ENCODE measurements at places on chromosomes 4 and X.

DNA sequence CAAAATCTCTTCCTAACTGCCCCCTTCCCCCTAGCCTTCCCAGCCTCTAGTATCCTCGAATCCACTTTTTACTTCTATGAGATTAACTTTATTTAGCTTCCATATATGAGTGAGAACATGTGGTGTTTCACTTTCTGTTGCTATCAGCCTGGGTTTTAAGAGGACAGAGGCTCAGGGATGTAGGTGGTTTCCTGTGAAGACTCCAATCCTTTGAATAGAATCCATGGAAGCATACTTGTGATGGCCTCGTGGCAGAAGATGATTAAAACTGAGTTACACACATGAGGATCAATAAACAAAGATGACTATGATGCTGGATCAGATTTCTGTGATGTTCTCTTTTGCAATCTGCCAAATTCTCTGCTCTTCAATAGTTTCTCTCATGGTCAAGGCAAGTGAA, 29.8 kb downstream of the CD99L2 start:
- H3K27ac ChIP-seq: no peak overlapping the region
- no peaks in the 10 kb centered on the region for H3K27me3 ChIP-seq
- H3K4me3 ChIP-seq: no peak overlapping the region
- no peak for DNase-seq
- no peaks in the 10 kb centered on the region for H3K4me1 ChIP-seq

DNA sequence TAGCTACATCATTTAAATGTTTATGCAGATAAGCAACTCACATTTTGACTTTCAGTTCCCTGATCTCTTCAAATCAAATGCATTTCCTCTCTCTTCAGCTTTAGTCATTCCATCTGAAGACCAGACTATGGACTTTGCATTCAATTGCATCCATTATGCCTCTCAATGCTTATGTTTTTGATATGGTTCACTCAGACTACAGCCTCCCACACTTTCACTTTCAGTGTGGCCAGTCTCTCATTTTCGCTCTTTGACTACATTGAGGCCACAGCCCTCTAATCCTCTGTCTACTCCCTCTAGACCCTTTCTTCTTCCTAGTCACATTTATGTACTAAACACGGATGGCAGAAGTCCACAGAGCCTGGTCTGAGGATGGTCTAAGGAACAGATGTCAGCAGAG, 24.5 kb upstream of the VEGFC start:
- no peaks in the 10 kb centered on the region for H3K27me3 ChIP-seq
- DNase-seq: no peak
- no peaks in the 10 kb centered on the region for H3K36me3 ChIP-seq
- H3K27ac ChIP-seq: no peak overlapping the region

- no peaks in the 10 kb centered on the region for H3K27me3 ChIP-seq
- no peak overlapping the region for H3K27ac ChIP-seq
- H3K36me3 ChIP-seq: peaks cover 22% of the 10 kb centered on the region
- no peak overlapping the region for H3K4me3 ChIP-seq
These were observed 72.5 kb downstream of the EVC2 start for GRCh38 chr4:5635826-5636195.

DNA sequence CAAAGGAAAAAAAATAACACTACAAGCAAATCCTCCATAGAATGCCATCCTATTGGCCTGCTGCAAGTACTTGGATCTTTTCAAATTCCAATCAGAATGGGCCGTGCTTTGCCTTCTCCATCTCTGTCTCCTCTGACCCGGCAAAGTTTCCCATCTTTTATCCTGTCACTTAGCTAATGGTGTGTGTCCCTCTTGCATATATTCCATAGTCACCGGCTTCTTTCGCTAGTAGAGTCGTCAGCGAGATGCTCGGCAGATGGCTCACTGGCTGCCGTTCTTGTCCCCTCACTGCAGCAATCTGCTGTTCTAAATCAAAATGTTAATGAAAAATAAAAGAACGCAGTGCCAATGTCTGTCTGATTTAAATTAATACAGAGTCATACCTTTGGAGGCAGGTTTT, 22.1 kb downstream of the GRIA3 start:
- DNase-seq: no peak
- no peaks in the 10 kb centered on the region for H3K27me3 ChIP-seq
- H3K4me1 ChIP-seq: no peaks in the 10 kb centered on the region
- no peak overlapping the region for H3K27ac ChIP-seq
- no peaks in the 10 kb centered on the region for H3K36me3 ChIP-seq

DNA sequence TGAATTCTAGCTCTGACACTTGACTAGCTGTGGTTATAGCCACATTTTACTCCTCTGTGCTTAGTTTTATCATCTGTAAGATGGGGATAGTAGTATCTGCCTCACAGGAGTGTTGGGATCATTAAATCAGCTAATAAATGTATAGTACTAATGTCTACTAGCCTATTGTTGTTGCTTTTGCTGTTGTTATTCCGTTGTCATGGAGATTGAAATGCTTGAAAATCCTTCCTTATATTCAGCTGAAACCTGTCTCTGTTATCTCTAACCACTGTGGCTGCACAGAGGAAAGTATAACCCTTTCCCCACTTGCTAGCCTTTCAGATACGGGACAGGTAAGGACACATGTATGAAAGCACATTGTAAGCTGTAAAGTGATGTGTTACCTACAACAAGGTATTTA, 33.9 kb downstream of the CLCN5 start:
- H3K27ac ChIP-seq: no peak overlapping the region
- H3K4me1 ChIP-seq: no peaks in the 10 kb centered on the region
- peaks cover 2% of the 10 kb centered on the region for H3K27me3 ChIP-seq
- no peak for DNase-seq

- no peak overlapping the region for H3K27ac ChIP-seq
- H3K4me1 ChIP-seq: no peaks in the 10 kb centered on the region
- no peaks in the 10 kb centered on the region for H3K27me3 ChIP-seq
- no peak for DNase-seq
These were observed 44.1 kb upstream of the TRPC3 start for GRCh38 chr4:121995790-121996537.

GRCh38 chr4:7154351-7154981, 37.9 kb upstream of the SORCS2 start:
- no peaks in the 10 kb centered on the region for H3K27me3 ChIP-seq
- H3K4me1 ChIP-seq: no peaks in the 10 kb centered on the region
- H3K4me3 ChIP-seq: no peak overlapping the region
- DNase-seq: no peak

GRCh38 chr4:5746829-5747737, 36.1 kb downstream of the EVC start:
- no peak overlapping the region for H3K4me3 ChIP-seq
- H3K27ac ChIP-seq: no peak overlapping the region
- H3K27me3 ChIP-seq: no peaks in the 10 kb centered on the region
- H3K4me1 ChIP-seq: peaks cover 10% of the 10 kb centered on the region

DNA sequence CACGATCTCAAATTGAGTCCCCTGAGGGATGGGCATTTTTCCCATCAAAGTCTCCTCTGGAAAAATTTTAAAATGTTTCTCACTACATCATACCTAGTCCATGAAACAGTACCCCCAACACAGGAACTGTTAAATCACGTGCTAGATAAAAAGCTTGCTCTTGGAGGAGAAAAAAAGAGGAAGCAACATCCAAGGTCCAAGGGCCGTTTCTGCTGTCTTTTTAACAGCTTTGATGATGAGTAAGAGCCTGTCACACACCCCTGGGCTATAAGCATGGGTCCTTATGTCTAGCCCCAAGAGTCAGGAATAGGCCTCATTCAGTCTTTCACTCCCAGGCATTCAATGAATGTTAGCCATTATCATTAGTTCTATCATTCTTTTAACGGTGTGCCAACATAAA, 128.9 kb downstream of the SH3KBP1 start:
- no peaks in the 10 kb centered on the region for H3K27me3 ChIP-seq
- H3K4me3 ChIP-seq: no peak overlapping the region
- no peaks in the 10 kb centered on the region for H3K36me3 ChIP-seq

GRCh38 chrX:136862546-136862945, 18.0 kb downstream of the RBMX start:
- no peaks in the 10 kb centered on the region for H3K36me3 ChIP-seq
- H3K27ac ChIP-seq: no peak overlapping the region
- H3K4me3 ChIP-seq: no peak overlapping the region
- DNase-seq: no peak
- no peaks in the 10 kb centered on the region for H3K4me1 ChIP-seq
- no peaks in the 10 kb centered on the region for H3K27me3 ChIP-seq

- H3K27ac ChIP-seq: no peak overlapping the region
- H3K36me3 ChIP-seq: no peaks in the 10 kb centered on the region
- no peaks in the 10 kb centered on the region for H3K27me3 ChIP-seq
- no peak overlapping the region for H3K4me3 ChIP-seq
- no peaks in the 10 kb centered on the region for H3K4me1 ChIP-seq
These were observed 9.6 kb upstream of the AMTN start for GRCh38 chr4:70508801-70509200.

DNA sequence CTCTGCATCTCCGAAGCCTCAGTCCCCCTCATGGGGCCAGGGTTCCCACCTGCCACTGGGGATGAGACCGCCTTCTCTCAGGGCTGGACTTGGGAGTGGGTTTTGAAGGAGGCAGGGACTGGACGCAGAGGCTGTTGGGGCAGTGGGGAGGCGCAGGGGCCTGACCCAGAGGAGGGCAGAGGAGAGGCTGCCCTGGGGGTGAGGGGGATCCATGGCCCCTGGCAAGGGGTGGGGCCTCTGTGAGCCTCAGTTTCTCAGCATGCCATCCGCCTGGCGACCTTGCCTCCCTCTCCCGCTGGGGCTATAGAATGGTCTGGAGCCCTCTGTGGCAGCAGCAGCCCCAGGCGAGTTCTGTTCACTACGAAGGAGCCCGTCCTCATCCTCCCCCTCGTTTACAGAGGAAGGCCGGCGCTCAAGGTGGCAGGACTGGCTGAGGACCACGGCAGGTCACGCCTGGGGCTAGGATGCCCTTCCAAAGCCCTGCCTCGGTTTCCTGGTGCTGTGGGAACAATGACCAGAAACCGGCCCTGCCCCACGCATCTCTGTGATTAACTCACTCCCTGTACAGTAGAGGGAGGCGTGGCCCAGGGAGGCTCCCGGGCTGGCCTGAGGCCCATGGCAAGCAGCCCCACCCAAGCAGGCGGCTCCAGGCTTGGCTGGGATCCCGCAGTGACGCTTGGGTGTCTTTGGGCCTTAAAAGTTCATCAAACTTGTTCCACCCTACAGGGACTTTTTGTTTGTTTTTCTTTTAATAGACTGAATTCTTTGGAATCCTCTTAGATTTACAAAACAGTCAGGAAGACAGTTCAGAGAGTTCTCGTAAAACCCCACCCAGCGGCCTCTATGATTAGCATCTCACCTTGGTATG, 16.0 kb upstream of the SH3TC1 start:
- H3K4me1 ChIP-seq: no peaks in the 10 kb centered on the region
- no peaks in the 10 kb centered on the region for H3K36me3 ChIP-seq
- no peaks in the 10 kb centered on the region for H3K27me3 ChIP-seq
- H3K27ac ChIP-seq: no peak overlapping the region
- H3K4me3 ChIP-seq: no peak overlapping the region

GRCh38 chr4:147361726-147362125, 119.2 kb upstream of the EDNRA start:
- no peak overlapping the region for H3K4me3 ChIP-seq
- H3K27ac ChIP-seq: no peak overlapping the region
- peaks cover 12% of the 10 kb centered on the region for H3K4me1 ChIP-seq
- H3K27me3 ChIP-seq: no peaks in the 10 kb centered on the region

DNA sequence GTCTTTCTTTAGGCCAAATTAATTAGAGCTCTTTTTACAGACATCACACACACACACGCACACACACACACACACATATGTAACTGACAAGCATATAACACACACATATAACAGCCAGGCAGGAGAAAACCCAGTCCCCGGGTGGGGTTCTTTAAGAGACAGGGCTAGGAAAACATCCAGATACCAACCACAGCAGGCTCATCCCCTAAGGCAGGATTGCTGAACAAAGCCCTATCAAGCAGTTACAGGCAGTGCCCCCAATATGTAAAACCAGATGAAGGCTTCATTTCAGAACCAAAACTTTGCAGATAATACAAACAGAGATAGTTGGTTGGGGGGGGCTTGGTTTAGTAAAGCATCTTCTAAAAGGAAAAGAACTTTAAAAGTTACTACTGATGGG, 18.0 kb upstream of the FAM47E start:
- peak overlapping the region; percentile 81 for H3K27ac ChIP-seq
- no peaks in the 10 kb centered on the region for H3K36me3 ChIP-seq
- H3K4me3 ChIP-seq: no peak overlapping the region
- DNase-seq: no peak

DNA sequence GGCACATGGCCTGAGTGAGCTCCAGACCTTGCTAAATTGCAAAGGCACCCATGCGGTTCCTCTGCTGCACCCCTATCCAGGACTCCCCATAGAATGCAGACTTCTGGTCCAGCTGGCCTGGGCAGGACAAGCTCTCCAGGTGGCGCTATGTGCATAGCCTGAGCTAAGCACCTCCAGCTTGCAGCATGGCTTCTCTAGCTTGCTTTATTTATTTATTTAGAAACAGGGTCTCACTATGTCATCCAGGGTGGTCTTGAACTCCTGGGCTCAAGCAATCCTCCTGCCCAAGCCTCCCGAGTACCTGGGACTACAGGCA, 5.5 kb upstream of the WFS1 start:
- H3K36me3 ChIP-seq: no peaks in the 10 kb centered on the region
- H3K27me3 ChIP-seq: no peaks in the 10 kb centered on the region
- H3K27ac ChIP-seq: no peak overlapping the region
- H3K4me1 ChIP-seq: no peaks in the 10 kb centered on the region
- no peak overlapping the region for H3K4me3 ChIP-seq
- peak; percentile 61 for DNase-seq

DNA sequence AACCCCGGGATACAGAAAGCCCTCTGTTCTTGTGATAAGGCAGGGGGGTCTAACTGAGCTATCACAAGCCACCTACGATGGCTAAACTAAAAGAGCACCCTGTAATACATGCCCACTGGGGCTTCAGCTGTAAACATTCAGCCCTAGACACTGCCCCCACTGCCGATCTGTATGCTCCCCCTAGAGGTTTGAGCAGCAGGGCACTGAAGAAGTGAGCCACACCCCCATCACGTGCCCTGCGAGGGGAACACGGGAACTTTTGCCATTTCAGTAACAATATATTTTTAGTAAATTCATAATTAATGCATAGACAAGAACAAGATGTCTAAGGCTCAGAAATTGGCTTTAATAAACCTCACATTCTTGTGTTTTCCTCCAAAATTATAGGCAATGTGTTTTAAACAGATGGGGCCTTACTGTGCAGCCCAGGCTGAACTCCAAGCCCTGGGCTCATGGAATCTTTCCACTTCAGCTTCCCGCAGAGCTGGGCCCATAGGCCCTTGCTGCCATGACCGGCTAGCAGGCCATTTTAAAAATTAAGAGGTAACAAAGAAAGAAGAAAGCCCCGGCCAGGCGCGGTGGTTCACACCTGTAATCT, 235.3 kb upstream of the SFRP2 start:
- H3K27me3 ChIP-seq: no peaks in the 10 kb centered on the region
- DNase-seq: no peak
- H3K4me3 ChIP-seq: no peak overlapping the region
- no peaks in the 10 kb centered on the region for H3K36me3 ChIP-seq
- no peaks in the 10 kb centered on the region for H3K4me1 ChIP-seq
- H3K27ac ChIP-seq: no peak overlapping the region

DNA sequence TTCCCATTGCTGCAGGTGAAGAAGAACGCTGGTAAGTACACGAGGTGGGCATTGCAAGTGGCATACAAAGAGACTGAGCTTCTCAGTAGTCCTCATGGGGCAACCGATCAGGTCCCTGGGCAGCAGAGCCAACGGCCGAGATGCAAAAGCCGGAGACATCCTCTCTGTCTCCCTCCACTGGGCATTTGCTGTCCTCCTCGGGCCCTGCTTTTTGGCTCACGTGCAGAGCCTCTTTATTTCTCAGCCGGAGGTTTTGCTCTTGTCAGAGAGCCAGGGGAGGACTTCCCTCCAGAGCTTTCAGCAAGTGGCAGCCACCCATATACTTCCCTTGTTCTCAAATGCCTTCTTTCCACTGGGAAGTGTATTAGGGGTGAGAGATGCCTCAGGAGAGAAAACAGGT, 18.0 kb downstream of the STARD8 start:
- no peak for DNase-seq
- H3K4me1 ChIP-seq: no peaks in the 10 kb centered on the region
- no peak overlapping the region for H3K4me3 ChIP-seq
- no peak overlapping the region for H3K27ac ChIP-seq
